Right forelimb (tissue), 1 donor: ENCODE measurements at places on chromosomes 4 and X.

- no peak for DNase-seq
Observed at GRCh38 chr4:93918856-93919255, 90.3 kb downstream of the ATOH1 start.

DNA sequence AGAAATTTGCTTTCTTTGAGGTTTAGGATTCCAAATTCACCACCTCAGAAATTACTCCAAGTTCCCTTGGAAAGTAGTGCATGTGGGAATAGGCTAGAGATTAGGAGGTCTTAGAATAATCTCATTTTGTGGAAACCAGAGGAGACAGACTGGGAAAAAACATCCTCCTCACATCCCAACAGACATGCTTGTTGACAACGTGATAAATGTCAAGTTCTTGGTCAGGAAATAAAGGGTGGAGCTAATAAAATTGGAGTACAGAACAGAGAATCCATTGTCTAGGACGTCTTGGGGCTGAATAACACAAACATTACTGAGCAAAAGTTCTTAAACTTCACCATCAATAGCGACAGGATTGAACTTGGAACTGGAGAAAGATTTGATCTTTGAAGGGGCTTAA lies 233.4 kb downstream of the PABPC4L start:
- DNase-seq: no peak

- DNase-seq: no peak
Observed at GRCh38 chr4:155612074-155612473, 54.6 kb upstream of the GUCY1A1 start.

DNA sequence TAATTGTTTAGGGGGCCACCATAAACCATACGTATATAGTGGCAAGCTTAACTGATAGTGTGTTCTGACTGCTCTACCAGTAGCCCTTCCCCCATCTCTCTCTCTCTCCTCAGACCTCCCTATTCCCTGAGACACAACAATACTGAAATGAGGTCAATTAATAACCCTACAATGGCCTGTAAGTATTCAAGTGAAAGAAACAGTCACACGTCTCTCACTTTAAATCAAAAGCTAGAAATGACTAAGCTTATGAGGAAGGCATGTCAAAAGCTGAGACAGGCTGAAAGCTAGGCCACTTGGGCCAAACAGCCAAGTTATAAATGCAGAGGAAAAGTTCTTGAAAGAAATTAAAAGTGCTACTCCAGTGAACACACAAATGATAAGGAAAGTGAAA lies 78.0 kb downstream of the PRDM5 start:
- no peak for DNase-seq

- no peak for DNase-seq
Observed at GRCh38 chr4:165765053-165765452, 108.0 kb upstream of the TLL1 start.

- peak; percentile 44 for DNase-seq
Observed at GRCh38 chrX:47283015-47283771, 50.4 kb downstream of the USP11 start.

DNA sequence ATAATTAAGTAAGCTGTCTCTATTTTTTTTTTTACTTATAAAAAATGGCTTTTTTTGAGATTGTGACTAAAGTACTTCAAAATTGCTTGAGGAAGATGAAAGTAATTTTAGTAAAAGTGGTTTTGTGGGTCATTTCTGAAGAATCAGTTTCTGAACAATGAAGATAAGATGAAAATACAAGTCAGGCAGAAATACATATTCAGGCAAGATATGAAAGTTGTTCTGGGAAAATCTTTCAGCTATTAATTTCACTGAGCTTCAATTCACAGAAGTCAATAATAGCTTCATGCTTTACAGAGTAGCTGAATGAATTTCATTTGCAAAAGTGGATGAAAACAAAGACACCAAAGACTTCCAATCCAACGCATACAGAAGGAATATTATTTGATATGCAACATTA lies 305.2 kb upstream of the ARSJ start:
- no peak for DNase-seq

DNA sequence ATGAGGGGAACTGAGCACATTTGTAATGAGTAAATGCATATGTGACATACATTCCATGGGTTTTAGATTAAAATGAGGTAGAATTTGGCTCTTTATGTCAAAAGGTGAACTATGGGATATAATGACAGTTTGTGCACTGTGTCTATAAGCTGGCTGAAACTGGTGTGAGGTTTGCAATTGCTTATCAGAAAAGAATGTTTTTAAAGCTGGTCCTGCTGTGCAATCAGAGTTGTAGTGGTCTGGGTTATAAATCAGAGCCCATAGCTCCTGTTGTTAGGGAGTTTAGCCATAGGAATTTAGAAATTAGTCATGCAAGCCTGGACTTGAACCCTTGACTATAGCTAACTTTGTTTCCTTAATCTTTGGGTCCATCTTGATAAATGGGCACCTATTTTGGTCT lies 23.1 kb upstream of the GATB start:
- no peak for DNase-seq

GRCh38 chrX:30495468-30495867 lies 82.1 kb downstream of the TASL start:
- no peak for DNase-seq

DNA sequence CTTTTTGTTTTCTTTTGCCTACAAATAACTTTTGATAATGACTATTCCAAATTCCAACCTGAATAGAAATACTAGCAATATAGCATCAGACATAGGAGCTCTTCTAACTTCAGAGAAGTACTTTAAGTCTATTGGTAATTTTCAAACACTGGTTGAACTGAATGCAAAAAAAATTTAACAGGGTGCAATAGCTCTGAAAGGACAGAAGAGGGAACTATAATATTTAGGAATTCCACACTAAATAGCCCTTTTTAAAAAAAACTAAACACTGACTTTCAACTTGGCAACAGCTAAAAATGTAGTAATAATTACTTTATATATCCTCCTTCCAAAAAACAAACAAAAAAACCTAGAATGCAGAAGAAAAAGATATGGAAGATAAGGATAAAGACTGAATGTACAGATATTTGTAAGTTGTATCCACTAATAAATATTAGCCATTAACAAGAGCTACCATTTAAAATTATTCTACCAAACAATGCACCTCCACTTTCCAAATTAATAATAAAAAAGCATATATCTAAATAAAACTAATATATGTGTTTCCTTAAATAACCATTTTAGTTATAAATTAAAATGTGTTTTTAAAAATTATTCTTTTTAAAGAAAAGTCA lies 81.4 kb downstream of the FBXW7 start:
- DNase-seq: no peak

DNA sequence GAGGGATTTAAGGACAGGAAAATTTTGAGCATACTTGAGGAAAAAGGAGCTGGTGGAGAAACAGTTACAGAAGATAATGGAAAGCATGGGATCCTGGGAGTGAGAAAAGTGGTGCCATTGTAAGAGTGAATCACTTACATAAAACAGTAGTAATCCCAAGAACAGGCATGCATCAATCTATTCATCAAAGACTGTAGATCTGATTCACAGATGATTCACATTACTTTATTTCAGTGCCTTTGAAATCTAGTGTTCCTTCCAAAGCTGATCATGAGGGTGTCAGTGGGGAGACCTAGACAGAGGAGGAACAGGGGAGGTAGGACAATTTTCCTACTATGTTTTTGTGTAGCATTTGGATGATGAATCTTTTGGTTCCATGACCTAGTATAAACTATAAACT lies 102.7 kb downstream of the TAB3 start:
- DNase-seq: no peak

DNA sequence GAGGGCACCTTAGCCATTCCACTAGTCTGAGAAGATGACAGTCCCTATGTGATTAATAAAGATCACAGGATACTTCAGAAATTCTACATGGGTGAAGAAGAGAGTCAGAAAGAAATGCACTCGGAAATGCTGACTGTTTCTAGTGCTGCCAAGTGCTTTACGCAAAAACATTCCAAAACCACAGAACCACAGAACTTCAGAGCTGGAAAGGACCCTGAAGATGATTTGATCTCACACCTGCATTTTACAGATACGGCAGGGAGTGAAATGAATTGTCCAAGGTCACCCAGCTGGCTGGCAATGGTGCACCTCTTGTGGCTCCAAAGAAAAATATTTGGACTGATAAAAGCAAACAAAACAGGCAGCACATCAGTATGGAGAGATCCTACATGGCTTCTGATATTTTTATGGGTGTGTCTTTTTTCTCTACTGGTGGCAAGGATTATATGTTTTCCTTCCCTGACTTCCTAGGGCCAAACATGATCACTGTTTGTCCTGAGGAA lies 115.9 kb downstream of the MAML3 start:
- no peak for DNase-seq

DNA sequence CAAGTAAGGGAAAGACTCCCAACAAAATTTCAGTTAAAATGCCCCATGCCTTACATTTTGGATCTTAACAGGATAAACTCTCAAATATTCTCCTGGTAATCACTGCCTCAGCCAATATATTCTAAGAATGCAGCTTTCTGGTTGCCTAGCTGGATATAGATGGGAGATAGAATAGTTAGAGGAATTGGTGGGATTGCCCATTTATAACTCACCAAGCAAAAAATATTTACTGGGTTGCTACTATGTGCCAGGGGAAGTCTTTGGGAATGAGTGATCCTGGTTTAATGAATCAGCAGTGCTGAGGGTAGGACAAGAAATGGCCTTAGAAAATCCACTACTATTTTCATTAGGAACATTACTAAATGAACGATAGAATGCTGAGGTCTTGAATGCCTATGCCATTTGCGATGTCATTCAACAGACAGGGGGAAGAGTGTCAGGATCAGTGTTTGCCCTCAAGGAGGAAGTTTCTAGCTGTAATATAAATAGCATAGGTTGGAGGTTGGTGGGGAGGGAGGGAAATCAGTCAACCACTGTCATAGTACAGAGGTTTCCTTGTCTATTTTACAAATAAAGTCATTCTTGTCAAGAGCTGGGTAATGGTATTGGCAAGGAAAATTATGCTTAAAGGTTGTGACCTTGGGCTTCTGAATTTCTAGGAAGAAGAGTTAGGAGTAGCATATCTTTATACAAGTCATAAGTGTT lies 63.5 kb downstream of the ENOPH1 start:
- DNase-seq: no peak

DNA sequence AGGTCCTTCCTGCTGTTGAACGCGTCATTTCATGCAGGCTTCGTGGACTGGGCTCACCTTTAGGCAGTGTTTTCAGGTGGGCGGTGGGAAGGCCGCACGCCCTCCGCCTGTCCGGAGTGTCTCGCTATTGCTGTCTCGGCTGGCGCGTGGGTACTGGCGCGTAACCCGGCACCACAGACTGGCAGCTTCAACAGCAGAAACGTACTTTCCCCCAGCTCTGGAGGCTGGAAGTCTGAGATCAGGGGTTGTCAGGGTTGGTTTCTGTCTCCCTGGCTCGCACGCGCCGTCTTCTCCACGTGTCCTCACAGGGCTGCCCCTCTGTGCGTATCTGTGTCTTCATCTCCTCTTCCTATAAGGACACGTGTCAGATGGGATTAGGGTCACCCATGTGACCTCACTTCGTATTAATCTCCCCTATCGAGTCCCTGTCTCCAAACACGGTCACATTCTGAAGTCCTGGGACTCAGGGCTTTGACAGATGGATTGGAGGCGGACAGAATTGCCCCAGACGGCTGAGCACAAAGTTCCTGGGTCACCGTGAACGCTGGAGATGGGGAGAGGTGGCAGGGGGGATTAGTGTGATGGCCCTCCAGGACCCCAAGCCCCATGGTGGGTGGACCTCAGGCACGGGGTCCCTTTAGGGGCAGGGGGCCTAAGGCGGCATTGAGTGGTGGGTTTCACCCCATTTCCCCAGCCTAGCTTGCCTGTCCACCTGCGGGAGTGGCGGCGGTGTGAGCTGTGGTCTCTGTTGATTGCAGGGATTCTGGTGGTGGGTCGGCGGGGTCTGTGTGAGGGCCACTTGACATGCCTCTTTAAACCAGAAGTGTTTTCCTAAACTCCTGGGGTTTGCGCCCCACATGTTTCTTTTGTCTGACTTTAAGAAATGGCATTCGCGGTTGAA lies 83.4 kb upstream of the LRPAP1 start:
- DNase-seq: peak; percentile 35

DNA sequence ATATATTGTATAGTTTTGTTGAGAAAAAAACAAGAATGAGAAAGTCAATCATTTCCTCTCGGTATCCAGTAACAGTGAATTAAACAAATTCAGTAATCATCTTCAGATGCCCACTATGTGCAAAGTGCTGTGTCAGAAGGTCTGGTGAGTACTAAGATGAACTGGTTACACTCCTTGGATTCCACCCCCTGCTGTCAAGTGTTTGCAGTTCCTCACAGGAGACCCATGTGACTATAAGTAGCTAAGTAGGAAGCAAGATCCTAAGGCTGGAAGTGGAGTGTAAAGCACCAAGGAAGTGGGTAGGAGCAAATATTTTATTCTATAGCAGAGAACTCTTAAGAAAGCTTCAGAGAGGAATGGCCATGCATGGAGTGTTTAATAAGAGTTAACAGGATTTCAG lies 73.6 kb downstream of the SNX25 start:
- DNase-seq: no peak

DNA sequence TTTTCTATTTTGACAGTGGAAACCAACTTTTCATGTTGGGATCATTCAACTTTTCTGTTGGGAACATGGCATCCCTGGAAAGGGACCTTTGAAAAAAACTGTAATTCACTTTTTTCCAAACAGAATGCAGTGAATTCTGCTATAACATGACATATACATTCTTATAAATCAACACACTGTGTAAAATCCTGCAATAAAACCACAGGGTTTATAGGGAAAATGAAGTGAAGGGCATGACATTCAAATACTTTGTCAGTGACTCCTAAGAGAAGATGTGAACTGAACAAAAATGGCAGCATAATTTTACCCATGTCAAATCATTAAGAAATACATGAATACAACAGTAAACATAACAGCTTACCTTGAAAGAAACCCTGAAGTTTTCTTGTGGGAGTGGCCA lies 264.5 kb upstream of the ANKRD50 start:
- no peak for DNase-seq

- no peak for DNase-seq
Observed at GRCh38 chrX:9885150-9885549, 82.0 kb upstream of the CLDN34 start.

DNA sequence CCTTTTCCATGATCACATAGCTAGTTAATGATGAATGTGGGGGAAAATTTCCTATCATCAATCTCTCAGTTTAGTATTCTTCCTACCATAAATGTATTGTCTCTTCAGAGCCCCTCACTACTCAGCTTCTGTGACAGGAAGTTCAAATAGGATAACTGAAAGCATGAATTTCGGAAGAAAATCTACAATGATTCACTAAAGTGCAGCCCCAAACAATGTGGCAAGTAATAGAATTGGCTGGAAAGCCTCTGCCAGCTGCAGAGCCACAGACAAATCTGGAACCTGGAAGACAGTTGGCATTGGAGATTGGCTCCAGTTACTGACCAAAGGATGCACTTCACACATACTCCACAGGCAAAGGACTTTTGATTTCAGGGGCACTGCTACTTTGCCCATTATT lies 35.2 kb downstream of the EGF start:
- no peak for DNase-seq

GRCh38 chrX:55490974-55491373 lies 1.3 kb upstream of the USP51 start:
- DNase-seq: no peak

- no peak for DNase-seq
Observed at GRCh38 chrX:39381422-39381821, 580.2 kb downstream of the MID1IP1 start.

GRCh38 chrX:108271397-108271787 lies 166.8 kb downstream of the COL4A6 start:
- no peak for DNase-seq
